Gastroesophageal sphincter (tissue), 4 donors: ENCODE measurements at places on chromosomes 3 and 15. TPM values are rescaled to one million over a fixed set of nuclear protein-coding genes. Genes with fewer than 3 reads are reported as not detected.

STRIT1 gene
- not detected for total RNA-seq

DNA sequence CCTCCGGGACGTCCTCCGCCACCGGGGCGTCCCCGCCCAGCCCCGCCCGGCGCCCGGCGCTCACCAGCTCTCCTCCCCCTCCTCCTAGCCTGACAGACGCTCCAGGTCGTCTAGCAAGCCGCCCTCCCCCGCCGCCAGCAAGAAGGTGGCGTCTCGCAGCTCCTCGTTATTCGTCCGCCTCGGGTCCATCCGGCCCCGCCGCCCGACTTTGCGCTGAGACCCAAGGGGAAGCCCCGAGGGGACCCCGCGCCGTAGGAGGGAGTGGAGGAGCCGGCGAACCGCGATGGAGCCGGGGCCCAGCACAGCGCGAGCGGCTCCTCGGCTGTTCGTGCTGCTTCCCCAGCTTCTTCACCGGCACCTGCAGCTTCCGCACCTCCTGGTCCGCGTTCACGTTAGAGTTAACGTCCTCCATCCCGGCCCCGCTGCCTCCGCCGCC lies 26.3 kb upstream of the MTHFS start:
- peak; percentile 70 for ATAC-seq

GPR156 gene
- total RNA-seq, result 0.17 TPM

CD96 gene
- 1.1 TPM for total RNA-seq

CNTN3 gene
- 1.0 TPM for total RNA-seq

BMF gene
- total RNA-seq, result 5.3 TPM

DNA sequence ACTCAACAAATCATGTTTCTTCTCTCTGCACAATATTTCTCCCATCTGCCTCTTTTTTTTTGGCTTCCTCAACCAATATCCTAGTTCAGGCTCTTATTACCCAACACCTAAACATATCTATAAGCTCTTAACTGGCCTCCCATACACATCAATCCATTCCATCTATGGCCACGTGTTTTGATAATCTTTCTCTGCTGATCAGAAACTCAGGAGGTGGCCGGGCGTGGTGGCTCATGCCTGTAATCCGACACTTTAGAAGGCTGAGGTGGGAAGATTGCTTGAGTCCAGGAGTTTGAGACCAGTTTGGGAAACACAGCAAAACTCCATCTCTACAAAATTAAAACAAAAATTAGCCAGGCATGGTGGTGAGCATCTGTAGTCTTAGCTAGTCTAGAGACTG lies 68.4 kb downstream of the IGF2BP2 start:
- ATAC-seq, result no peak

- ATAC-seq, result peak; percentile 82
Observed at GRCh38 chr3:150370122-150370602, 37.9 kb upstream of the TSC22D2 start.
